ENCODE measurements at places on chromosomes 2 and 18.

- H3K36me3 ChIP-seq = no peaks in the 10 kb centered on the region
- no peaks in the 10 kb centered on the region for H3K4me1 ChIP-seq
- no peaks in the 10 kb centered on the region for H3K27me3 ChIP-seq
- DNase-seq = no peak
Measured at GRCh38 chr18:78128004-78128403, 851.6 kb upstream of the SALL3 start.

DNA sequence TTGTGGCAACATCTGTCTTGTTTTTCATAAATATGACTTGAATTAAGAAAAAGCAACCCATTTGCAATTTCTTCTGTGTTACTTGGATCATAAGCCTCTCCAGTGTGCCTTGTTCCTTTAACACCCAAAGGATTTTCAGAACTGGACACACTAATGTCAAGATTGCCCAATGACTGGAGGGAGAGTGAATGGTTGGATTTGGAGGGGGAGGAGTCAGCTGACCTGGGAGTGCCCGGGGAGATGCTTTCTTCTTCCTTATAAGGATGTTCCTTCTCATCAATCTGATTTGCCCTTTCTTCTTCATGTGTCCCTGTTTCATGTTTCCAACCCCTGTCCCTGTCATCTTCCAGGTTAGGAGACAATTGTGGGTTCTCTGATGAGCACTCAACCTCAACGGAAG lies 48.8 kb downstream of the ALPK2 start:
- no peak for DNase-seq
- no peaks in the 10 kb centered on the region for H3K4me1 ChIP-seq
- H3K4me3 ChIP-seq = no peak overlapping the region
- H3K36me3 ChIP-seq = no peaks in the 10 kb centered on the region
- H3K27me3 ChIP-seq = no peaks in the 10 kb centered on the region

DNA sequence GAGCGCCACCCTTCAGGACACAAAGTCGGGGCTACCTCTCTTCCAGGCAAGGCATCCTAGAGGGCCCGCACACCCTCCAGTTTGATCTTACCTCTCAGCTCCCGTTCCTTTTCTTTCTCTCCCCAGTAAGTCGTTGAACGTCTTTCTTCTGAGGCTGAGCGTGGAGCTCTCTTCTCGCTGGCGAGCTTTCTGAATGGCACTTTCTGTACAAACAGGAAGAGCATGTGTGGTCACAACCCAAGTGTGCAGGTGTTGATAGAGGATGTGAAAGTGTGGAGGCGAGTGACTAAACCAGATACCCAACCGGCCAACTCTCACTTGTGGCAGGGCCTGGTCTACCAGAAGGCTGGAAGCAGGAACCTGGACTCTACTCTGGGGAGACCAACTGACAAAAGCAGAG lies at the start of gene AFF3:
TSS of gene AFF3 (minus strand) at position 198 of the 400 bp plus-strand sequence. CDS start 38,136 bp downstream, outside the sequence.
- no peaks in the 10 kb centered on the region for H3K36me3 ChIP-seq
- H3K4me3 ChIP-seq = peak within 1 kb of the TSS; percentile 30
- H3K4me1 ChIP-seq = peaks cover 6% of the 10 kb centered on the region
- no peaks in the 10 kb centered on the region for H3K27me3 ChIP-seq
- no peak within 1 kb of the TSS for H3K27ac ChIP-seq
- DNase-seq = peak; percentile 19

DNA sequence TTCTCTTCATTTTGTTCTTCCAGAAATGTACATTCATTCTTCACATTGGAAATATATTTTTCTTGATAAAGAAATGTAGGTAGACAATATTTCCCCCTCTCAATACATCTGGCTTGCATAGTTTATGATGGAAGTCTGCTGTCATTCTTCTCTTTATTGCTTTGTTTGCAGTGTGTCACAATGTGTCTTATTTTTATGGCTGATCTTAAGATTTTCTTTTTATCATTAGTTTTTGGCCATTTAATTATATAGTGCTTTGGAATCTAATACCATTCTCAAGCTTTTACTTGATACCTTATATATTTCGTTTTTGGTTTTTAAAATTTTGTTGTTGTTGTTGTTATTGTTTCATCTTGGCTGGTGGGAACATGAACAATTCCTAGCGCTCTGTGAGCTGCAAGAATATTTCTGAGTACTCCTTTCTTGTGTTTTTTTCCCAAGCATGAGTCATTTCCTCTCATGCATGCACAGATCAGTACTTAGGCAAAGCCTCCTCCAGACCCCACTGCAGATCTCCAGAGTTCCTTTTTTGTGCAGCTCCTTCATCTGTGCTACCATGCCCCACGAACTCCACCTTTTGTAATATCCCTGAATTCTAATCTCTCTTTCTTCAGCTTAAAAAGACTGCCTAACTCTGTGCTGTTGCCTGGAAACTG lies 13.7 kb upstream of the MMADHC start:
- H3K4me3 ChIP-seq = no peak overlapping the region
- H3K27ac ChIP-seq = no peak overlapping the region
- H3K27me3 ChIP-seq = no peaks in the 10 kb centered on the region
- H3K4me1 ChIP-seq = peaks cover 14% of the 10 kb centered on the region
- no peak for DNase-seq

- no peaks in the 10 kb centered on the region for H3K27me3 ChIP-seq
- H3K27ac ChIP-seq = no peak overlapping the region
- no peak overlapping the region for H3K4me3 ChIP-seq
- H3K4me1 ChIP-seq = no peaks in the 10 kb centered on the region
Measured at GRCh38 chr2:11473659-11474433, 7.9 kb upstream of the E2F6 start.

DNA sequence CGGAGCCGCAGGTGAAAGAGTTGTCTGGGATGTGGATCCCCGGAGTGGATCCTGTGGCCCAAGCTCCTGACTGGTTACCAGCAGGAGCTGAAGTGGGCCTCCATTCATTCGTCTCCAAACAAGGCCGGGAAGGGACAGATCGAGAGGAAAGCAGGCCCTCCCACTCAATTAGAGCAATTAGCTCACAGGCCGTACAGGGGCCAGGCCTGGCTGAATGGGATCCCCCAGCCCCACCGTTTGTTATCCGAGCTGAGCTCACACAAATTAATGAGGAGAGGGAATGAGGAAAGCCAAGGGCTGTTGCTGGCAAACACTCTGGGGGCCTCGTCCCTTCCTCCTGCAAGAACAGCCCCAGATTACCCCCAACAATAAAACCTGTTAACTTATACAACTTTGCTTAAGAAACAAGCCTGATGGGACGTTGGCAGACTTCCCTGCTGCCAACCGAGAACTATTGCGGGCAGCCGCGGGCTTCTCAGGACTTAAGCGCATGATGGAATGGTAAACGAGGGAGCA lies 338.0 kb downstream of the BCL11A start:
- H3K27ac ChIP-seq = no peak overlapping the region
- no peaks in the 10 kb centered on the region for H3K27me3 ChIP-seq
- no peak for DNase-seq
- no peaks in the 10 kb centered on the region for H3K36me3 ChIP-seq

DNA sequence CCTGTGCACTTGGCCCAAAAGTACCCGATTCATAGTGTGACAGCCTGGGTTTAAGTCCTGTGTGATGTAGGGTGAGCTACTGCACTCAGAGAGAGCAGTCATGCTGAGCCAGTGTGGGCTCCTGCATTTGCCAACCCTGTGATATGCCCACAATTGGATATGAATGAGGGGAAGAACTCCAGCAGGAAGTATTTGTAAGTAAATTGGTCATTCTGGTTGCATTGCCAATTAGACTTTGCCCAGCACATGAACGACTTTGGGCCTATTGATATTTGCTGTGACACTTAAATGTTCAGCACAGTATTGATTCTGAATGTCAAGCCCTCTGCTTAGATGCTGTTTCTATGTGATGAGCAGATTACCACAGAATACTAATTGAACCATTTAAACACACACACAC lies 570.9 kb downstream of the PIK3C3 start:
- no peaks in the 10 kb centered on the region for H3K27me3 ChIP-seq
- no peak for DNase-seq
- H3K4me3 ChIP-seq = no peak overlapping the region
- H3K36me3 ChIP-seq = no peaks in the 10 kb centered on the region
- no peaks in the 10 kb centered on the region for H3K4me1 ChIP-seq
- no peak overlapping the region for H3K27ac ChIP-seq

DNA sequence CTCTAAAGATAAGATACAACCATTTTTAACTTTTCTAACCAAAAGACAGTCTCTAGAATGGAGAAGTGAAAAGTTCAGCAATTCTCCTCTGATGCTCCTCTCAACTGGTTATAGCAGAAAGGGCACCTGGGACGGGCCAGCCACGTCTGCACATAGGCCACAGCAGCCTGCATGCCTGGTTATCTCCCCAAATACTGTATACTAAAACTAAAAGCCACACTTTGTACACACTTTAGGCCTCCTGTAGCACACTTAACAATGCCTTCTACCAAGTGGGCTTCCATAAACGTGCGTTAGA lies 179.1 kb downstream of the ANKRD44 start:
- no peak overlapping the region for H3K4me3 ChIP-seq
- no peak for DNase-seq
- peak overlapping the region; percentile 1 for H3K27ac ChIP-seq

GRCh38 chr18:4399929-4400328 lies 55.2 kb downstream of the DLGAP1 start:
- no peak overlapping the region for H3K27ac ChIP-seq
- H3K27me3 ChIP-seq = no peaks in the 10 kb centered on the region
- no peaks in the 10 kb centered on the region for H3K4me1 ChIP-seq
- no peaks in the 10 kb centered on the region for H3K36me3 ChIP-seq

- H3K4me3 ChIP-seq = no peak overlapping the region
- H3K4me1 ChIP-seq = no peaks in the 10 kb centered on the region
- no peaks in the 10 kb centered on the region for H3K36me3 ChIP-seq
- H3K27ac ChIP-seq = no peak overlapping the region
Measured at GRCh38 chr2:67566285-67566684, 169.2 kb downstream of the ETAA1 start.

DNA sequence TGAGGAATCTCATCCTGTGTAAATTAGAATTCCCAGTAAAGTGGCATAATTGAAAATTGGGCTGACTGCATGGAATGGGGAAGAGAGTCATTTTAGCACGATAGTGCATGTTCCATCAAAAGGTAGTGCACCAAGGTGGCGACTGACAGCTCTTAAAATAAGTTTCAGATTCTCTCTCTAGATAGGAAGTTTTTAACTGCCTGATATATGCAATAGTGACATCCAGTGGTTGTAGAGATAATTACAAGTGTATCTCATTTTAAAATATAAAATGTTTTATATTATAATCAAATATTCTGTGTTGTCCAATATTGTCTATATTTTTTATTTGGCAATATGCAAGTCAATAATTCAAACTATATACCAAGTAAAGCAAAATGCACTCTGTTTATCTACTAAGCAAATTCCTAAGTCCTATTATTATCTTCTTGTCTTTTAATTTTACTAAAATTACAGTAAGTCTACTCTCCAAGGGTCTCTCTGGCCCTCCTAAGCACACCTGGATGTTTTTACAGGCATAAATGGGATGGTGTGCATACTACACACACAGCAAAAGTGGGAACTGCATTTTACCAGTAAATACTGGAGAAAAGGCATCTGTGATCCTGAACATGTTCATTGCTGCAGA lies 397.7 kb upstream of the HNRNPA3 start:
- no peaks in the 10 kb centered on the region for H3K27me3 ChIP-seq
- H3K27ac ChIP-seq = no peak overlapping the region
- DNase-seq = peak; percentile 31
